ENCODE measurements at places on chromosomes 13 and 19.
A peak's percentile ranks its signal among the peaks of the same experiment; 100 is the strongest.

DNA sequence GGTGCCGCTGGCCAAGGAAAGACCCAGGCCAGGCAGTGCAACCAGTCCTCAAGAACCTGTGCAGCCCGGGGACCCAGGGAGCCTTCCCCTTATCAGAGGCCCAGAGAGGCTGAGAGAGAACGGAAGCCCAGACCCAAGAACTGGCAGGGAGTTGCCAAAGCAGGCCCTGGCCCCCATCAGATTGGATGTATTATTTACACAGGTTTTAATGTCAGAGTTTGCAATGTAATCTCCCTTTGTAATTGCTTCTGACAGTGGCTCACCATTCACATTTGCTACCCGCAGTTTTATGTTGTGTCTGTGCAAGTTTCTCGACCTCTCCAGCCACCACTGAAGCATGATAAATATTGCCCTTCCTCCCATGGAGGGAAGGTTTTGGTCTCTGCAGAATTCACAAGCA lies 660.9 kb downstream of the LIG4 start:
- no peak for DNase-seq

- no peak for DNase-seq
Observed at GRCh38 chr13:43348397-43348796, 325.0 kb downstream of the DNAJC15 start.

- peak; percentile 20 for DNase-seq
Observed at GRCh38 chr19:47766670-47767069, 11.8 kb upstream of the SELENOW start.

GRCh38 chr19:13053761-13054625 lies 48.7 kb downstream of the LYL1 start:
- DNase-seq = peak; percentile 98

- no peak for DNase-seq
Observed at GRCh38 chr19:2331601-2332246, 3.2 kb downstream of the SPPL2B start.

DNA sequence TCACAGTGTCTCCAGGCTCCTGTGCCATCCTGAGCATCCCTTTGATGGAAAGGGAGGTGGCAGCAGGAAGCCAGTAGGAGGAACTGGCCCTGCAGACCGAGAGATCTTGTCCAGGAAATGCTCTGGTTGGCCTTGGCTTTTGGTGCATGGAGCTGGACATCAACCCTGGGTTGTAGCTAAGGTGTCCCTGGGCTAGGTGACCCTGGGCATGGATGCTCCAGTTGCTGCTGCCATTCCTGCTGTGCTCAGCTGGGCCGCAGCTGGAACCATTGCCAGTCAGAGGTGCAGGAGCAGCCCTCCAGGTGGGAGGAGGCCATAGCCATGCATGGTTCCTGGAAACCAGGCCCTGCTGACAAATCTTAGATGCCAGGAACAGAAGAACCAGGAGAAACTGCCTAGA lies 67.5 kb downstream of the ZNF98 start:
- DNase-seq = no peak

DNA sequence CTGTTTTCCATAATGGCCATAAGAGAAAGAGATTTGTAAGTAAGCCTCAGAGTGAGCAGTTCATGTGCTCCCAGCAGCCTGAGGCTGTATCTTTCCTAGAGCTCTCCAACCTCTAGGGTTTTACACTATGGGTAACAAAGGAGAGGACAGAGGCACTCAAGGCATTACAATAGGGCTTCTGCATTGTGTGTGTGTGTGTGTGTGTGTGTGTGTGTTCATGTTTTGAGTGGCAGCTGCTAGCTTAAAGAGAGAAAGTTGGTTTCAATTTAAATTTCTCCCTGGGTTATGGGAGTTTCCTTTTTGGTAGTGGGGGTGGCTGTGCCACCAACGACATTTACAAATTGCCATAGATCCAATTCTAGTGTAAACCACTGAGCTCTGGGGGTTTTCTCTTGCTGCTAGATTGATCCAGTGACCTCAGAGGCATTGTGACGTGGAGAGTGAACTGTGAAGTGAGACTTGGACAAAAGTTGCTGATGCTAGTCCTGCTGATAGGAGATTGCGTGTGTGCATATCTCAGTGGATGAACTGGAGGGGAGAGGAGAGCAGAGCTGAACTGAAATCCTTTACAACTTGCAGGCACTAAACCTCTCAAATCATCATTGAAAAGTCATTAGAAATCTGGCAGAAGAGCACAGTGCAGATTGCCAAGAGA lies 67.2 kb upstream of the OLFM4 start:
- DNase-seq = no peak

- no peak for DNase-seq
Observed at GRCh38 chr13:41681587-41681986, 224.2 kb downstream of the RGCC start.

GRCh38 chr19:1247748-1248138 lies 640 bp upstream of the MIDN start:
- no peak for DNase-seq

DNA sequence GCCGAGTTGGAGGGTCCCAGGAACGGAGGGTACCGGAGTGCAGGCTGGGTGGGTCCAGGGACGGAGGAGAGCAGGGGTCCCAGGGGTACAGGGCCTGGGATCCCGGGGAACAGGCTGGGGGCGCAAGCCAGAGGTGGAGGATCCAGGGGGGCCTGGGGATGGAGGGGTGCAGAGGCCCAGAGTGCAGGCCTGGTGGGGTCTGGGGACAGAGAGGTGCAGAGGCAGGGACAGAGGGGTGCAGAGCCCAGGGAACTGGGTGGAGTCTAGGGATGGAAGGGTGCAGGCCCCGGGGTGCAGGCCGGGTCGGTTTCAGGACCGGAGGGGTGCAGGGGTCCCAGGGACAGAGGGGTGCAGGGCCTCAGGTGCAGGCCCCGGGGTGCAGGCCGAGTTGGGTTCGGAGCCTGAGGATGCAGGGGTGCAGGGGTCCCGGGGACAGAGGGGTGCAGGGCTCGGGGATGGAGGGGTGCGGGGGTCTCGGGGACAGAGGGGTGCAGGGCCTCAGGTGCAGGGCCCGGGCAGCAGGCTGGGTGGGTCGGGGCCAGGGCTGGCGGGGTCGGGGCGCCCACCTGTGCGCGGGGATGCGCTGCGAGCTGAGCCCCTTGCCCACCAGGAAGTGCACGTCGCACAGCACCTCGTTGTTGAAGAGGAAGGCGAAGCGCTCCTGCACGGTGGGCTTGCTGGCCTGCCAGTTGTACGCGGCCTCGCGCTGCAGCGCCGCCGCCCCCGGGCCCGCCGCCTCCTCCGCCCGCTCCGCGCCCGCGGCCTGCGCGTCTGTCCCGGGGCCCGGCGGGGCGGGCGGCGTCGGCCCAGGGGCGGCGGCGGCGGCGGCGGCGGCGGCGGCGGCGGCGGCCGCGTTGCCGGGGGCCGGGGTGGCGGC lies 545 bp downstream of the BTBD2 start:
- no peak for DNase-seq

DNA sequence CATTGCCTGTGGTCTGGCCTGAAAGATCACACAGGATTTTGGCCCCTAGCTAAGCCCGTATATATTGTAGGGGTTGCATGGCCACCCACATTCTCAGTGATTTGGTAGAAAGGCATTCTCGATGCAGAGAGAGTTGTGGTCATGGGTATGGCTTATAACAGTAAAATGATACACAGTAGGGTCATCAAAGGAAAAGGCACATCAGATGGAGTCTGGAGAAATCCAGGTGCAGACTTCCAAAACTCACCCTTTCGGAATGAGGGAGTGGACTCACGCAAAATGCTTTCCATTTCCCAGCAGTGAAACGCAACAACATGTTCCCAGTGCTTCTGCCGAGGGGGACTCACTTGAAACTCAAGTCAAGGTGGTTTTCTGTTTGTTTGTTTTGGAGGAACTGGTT lies 802.5 kb upstream of the SLITRK1 start:
- no peak for DNase-seq

- peak; percentile 91 for DNase-seq
Observed at GRCh38 chr13:93227878-93228642, 1.5 kb downstream of the GPC6 start.

DNA sequence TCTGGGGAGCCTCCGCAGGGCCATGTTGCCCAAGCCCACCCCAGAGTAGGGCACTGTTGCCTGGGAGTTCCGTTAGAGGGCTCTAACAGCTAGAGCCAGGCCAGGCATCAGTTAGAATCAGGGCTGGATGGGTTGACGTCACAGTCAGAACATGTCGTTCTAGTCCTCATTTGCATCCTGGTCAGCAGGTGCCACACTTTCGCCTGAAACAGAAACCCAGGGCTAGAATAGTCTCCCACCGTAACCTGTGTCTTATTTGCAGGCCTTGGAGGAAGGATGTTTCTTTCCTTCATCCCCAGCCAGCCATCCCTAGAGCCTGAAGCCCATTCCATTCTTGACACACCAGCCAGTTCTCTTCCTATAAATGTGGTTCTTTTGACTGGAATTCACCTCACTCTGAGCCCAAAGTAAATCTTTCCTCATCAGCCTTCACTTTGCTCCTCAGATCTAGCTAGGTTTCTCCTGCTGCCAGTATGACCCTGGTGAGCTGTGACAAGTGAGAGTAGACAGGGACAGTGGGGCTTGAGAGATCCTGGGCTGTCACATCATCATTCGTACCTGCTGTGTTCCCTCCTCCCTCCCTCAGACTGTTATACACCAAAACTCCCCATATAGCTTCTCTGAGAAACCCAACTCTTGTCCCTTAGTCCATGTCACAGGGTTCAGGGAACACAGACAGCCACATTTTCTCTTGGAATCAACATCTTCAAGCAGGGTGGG lies 12.2 kb upstream of the CCDC97 start:
- no peak for DNase-seq

- DNase-seq = no peak
Observed at GRCh38 chr19:8438236-8438635, 6.5 kb upstream of the HNRNPM start.

DNA sequence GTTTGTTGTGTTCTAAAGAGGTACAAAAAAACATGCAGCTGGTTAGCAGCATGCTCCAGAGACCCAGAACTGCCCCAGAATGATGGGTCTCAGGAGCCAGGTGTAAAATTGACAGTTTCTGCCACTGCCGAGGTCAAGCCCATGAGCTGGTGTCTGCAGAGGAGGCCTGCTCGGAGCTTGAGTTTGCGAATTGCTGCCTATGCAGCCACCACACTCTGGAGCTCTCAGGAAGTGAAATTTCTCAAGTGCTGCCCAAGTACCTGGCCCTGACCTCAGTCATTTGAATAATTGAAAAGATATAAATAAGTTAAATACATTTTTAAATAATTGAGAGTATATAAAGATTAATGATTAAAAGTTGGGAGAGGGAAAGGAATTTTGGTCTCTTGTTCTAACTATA lies 66.4 kb downstream of the ZAR1L start:
- DNase-seq = no peak

DNA sequence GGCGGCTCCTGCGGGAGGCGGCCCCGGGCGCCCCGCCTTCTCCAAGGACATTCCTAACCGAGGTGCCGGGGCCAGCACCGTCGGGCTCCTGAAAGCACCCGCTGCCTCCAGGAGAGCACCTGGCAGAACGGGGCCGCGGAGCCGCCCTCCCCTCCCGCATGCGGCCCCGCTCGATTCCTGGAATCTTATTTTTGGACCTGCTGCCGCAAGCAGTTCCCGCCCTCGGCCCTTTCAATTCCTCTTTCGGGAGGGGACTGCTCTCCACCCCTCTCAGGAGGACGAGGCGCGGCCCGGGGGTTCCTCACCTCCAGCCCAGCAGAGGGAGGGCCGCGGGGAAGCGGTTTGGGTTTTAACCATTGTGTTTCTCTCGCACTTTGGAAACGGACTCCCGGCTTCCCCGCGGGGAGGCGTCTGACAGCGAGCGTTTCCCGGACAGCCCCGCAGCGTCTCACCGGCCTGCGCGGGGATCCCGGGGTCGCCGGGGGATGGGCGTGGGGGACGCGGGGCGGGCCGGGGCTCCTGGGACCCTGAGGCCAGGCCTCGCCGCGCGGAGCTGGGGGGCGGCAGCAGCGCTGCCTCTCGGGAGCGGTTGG lies 849 bp downstream of the GAS6 start:
- peak; percentile 31 for DNase-seq

- DNase-seq = no peak
Observed at GRCh38 chr13:36436811-36437210, 4.5 kb downstream of the CCNA1 start.

DNA sequence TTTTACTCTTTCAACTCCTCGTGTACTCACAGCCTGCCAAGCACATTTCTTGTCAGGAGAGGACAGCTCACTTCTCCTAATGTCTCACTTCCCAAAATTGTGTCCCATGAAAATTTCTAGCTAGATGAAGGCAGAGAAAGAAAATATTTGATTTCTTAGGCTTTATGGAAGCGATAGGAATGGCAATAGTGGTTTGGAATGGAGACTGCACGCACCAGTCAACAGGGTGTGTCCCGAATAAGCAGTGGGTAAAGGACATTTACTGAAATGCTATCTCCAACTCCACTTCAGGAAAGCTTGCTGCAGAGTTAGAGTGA lies 321 bp upstream of the ZNF222 start:
- no peak for DNase-seq

DNA sequence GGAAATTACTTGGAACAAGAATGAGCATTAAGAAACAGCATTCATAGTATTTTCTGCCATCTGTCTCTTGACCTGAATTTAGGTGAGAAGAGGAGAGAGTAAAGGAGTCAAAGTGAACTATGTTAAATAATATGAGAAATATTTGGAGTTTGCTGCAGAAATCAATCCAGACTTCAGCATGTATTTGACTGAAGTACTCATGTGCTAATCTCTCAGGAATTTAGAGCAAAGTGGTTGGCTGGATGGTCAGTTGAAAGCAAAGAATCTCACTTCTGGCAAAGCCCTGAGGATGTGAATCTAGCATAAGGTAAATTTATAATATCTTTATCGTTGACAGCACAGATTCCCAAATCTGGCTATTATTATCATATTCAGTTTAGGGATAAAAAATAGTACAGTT lies 394.3 kb downstream of the PCDH17 start:
- peak; percentile 26 for DNase-seq

GRCh38 chr13:64414381-64414780 lies 2815.8 kb downstream of the PCDH9 start:
- peak; percentile 1 for DNase-seq

DNA sequence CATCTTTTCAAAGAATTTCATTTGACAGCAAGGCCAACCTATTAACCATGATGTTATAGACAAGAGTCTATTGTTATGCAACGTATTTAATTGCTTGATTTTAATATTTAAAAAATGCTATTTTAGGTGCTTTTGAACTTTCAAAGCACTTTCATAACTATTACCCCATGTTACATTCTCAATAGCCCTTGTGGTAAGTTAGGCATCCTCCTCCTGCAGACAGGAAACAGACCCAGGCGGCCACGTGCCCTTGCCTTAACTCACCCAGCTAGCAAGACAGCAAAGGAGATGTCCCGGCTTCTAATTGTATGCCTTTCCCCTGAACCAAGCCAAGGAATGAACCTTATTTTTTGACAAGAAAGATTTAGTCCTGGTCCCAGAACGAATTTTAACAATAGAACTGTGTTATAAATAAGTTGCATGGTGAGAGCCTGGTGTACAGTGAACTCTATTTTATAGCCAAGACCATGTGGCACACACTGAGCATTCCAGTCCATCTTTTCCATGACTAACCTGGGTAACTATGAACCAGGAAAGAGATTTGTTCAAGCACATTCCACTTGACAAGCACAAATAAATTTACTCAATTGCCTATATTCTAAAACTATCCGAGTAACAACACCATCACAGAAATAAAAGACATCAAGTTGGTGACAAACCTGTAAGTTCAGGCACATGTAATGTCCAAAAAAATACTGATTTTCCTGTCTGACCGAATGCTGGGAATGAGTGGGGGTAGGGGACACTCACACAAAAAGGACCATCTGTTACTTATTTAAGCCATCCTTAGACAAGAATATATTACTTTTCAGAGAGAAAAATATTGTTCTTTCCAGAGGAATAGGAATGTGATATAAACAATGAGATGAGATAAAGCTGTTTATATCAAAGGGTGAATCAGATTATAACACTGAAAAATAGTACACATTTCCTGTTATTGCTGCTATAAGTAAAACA lies 163.0 kb downstream of the EFNB2 start:
- peak; percentile 88 for DNase-seq

- DNase-seq = no peak
Observed at GRCh38 chr13:76471486-76471885, 414.7 kb downstream of the KCTD12 start.
